ENCODE measurements at places on chromosomes 5 and 9.

DNA sequence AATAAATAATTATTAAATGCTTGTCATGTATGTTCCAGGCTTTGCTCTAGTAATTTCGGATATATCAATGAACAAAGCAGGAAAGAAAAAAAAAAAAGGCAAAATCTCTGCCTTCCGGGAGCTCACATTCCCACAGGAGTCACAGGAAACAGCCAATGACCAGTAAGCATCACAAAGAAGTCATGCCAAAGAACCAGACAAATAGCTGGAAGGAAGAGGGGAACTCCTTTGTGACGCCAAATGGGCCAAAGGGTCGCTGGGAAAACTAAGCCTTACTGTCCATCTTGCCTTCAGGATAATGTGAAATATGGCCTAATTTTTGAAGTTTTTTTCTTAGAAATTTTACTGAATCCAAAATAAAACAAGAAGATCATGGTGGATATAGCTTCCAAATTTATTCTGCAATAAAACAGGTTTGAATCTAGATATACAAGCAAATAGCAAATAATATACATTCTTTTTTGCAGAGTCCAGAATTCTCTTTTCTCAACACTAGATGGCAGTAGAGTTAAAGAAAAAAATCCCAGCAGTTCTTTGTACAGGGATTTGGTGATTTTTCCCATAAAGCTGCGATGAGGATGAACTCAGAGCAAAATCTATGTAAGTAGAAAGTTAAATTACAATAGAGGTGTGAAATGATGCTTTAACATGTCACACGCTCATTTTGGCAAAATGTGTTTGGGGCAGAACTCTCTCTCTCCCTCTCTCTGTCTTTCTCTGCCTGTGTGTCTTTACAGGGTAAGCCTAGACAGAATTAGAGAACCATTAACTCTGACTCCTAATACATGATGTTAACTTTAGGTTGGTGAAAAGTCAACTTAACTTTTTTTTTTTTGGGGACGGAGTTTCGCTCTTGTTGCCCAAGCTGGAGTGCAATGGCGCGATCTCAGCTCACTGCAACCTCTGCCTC is 60.0 kb upstream of the TUT7 start:
- DNase-seq = no peak

DNA sequence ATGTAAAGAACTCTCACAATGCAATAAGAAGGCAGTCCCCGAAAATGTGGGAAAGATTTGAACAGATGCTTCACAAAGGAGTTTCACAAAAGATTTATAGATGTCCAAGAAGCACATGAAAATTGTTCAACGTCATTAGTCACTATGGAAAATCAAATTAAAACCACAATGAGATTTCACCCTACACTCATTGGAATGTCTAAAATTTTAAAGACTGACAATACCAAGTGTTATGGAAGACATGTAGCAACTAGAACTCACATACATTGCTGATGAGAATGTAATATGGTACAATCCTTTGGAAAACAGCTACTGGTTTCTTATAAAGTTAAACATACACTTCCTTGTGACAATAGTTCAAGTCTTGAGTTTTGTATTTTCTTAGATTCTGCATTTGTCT is 11.0 kb upstream of the RECK start:
- no peak for DNase-seq

GRCh38 chr9:88784960-88785359 is 206.3 kb upstream of the S1PR3 start:
- DNase-seq = no peak

DNA sequence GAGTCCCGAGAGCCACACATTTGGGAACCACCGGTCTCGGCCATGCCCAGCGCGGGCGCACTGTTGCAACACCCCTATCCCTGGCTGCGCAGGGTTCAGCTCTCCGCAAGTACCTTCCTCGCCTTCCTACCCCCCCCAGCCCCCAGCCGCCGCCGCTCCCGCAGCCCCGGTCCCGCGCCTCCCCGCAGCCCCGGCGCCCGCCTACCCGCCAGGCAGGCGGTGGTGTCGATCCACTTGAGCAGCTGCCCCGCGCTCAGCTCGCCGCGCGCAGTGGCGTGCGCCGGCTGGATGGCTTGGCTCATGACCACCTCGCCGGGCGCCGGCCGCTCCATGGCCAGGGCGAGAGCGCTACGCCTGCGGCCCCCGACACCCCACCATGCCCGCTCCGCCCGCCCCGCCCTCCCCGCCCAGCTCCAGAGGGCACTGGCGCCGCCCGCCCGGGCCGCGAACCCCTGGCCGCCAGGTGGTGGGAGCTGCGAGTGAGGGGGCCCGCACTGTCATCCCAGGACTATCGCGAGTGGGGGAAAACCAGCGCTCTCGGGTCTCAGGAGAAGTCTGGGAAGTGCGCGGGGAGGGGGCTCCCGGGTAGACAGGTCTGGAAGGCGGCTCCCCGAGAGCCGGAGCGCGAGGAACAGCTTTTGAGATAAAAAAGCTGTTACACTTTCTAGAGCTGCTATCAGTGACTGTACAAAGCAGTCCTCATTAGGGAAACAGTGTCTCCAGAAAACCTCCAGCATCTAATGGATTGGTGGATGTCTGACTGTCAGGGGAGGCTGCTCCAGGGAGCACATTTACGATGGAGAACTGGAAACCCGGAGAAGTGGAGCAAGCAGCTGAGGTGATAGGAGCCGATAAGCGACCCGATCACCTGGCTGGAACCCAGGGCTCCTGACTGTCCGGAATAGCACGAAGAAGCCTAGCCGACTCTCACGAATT is at the start of gene ACOT12:
ACOT12 (minus strand) TSS at position 352 of the 936 bp plus-strand sequence; CDS start at position 332, 20 bp downstream.
- no peak for DNase-seq

DNA sequence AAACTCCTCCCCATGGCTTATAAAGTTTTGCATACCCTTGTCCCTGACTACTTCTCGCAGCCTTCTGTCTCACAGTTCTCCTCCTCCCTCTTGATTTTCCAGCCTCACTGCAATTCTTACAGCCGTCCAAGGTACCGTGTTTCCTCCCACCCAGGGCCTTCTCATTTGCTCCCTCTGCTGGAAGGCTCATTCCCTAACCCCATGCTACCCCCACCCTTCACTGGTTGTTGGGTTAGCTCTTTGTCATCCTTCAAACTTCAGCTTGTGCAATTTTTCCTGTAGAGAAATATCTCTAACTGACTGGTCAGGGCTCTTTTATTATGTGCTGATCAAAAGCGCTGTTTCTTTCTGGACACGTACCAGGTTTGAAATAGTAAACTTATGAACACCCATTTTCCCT is 329.2 kb downstream of the EBF1 start:
- no peak for DNase-seq

DNA sequence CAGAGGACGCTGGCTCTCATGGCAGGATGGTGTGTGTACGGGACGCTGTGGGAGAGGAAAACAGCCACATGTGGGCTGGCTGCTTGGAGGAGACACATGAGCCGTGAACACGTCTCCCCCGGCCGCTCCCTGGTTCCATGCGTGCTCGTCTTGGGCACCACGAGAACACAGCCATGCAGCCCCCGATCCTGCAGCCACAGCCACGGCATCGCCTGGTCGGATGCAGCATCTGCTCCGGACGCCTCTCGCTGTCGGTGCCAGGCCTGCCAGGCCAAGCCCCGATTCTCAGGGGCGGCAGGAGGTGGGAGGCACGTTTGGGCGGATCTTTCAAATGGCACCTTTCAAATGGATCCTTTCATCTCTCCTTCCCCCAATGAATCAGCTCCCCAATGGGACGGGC is 3.2 kb downstream of the LCN10 start:
- DNase-seq = no peak

DNA sequence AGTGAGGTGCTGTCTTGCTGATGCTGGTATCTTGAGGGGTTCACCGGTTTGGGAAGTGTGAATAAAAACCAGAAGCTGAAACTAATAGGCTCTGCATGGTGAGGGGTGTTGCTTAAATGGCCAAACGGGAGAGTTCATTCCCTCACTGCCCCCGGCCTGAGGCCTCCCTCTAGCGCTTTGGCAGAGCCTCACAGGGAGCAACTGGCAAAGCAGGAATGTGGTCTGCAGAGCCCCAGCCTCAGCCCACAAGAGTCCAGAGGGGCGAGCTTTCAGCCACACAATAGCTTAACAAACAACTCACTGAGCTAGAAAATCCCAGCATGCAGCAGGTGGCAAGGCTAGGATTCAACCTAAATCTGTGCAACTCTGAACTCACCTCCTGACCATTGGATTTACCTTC is 234.8 kb downstream of the MED10 start:
- DNase-seq = no peak

GRCh38 chr5:176570044-176570443 is 20.9 kb downstream of the CDHR2 start:
- no peak for DNase-seq

DNA sequence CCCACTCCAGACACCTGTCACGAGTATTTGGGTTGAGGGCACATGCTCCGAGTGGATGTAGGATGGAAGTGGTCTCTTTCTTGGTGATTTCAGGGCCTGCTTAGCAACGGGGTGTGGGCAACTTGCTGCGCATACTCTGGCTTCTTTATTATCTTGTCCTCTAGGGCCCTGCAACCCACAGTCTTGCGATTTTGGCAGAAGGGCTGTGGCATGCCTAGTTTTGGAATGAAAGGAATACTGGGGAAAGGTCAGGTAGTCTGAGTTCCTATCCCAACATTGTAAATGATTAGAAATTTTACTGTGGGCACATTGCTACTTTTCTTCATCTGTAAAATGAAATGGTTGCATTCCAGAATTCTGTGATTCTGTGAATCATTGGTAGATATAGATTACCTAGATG is 74.3 kb downstream of the ACTBL2 start:
- no peak for DNase-seq

DNA sequence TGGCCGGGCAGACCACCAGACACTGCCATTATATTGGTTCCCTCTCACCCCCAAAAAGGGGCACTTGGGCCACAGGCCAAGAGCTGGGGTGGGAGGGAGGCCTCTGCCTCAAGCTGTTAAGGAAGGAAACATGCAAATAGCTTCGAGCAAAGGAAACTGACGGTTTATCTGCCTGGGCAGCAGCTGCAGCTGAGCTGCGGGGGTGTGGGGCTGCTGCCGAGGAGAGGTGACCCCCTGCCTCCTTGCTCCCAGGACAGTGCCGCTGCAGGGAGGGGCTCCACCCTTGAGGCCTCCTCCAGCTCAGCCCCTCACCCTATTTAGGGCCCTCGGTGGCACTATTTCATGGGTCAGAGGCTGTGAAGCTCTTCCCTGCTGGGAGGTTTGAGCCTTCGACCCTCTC is 789 bp downstream of the DOK3 start:
- DNase-seq = no peak

GRCh38 chr9:35882996-35883395 is 12.8 kb upstream of the OR13J1 start:
- DNase-seq = no peak

DNA sequence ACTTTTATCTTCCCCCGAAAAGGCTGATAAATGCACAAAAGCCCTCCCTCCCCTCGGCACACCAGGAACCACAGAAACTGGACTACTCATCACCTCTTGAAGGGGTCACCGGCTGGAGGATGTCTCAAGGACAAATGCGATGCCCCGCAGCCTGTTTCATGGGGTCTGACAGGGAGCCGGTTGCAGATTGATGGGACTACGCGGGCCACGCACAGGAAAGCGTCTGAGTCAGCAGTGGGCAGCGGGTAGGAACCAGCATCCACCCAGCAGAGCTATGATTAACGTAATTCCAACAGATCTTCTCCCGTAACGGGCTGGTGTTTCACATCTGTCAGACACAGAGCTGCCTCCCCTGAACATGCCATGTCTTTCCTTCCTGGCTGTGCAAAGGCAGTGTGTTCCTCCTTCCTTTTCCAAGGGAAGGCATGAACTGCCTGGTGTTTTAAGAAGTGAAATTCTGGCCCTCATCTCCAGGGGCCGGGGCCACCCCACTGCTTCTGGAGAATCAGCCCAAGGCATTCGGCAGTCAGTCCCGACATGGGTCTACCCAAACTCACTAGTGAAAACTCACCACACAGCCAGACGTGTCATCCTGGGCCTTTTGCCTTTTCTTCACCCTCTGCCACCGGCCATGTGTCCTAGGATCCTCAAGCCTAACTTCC is 144.4 kb upstream of the PHYKPL start:
- no peak for DNase-seq

GRCh38 chr9:136728548-136729123 is 14.1 kb downstream of the LCN10 start:
- DNase-seq = no peak

DNA sequence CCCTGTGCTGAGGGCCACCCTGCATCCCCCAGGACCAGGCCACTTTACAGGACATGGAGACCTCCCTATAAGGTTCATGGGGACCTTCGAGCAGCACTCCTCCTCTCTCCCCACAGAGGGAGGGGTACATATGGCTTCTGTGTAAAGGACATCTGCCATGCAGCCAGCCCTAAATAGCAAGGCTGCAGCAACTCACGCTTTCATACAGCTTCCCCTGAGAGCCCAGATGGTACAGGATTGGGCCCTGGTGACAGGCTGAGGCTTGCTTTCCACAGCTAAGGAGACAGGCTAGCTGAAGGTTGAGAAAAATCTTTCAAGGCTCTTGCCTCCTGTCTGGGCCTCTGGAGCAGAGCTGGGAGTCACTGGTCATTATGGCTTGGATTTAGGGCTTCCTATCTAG is 147.0 kb upstream of the ZNF366 start:
- no peak for DNase-seq

DNA sequence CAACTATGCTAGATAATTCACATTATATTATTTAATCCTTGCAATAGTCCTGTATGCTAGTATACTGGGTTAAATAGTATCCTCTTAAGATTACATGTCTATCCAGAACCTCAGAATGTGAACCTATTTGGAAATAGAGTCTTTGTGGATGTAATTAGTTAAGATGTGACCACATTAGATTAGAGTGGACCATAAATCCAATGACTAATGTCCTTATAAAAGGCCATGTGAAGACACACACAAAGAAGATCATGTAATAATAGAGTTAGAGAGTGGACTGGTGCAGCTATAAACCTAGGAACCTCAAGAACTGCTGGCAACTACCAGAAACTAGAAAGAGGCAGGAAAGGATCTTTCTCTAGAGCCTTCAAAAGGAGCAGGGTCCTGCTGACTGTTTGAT is 263.6 kb upstream of the PTGER4 start:
- DNase-seq = no peak

DNA sequence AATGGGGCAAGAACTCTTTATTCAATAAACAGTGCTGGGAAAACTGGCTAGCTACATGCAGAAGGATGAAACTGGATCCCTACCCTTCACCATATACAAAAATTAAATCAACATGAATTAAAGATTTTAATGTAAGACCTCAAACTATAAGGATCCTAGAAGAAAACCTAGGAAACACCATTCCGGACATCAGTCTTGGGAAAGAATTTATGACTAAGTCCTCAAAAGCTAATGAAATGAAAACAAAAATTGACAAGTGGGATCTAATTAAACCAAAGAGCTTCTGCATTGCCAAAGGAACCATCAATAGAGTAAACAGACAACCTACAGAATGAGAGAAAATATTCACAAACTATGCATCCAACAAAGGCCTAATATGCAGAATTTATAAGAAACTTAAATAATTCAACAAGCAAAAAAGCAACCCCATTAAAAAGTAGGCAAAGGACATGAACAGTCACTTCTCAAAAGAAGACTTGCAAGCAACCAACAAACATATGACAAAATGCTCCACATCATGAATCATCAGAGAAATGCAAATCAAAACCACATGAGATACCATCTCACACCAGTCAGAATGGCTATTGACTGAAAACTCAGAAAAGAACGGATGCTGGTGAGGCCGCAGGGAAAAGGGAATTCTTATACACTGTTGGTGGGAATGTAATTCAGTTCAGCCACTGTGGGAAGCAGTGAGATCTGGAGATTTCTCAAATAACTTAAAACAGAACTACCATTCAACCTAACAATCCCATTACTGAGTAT is 104.3 kb upstream of the MAP3K1 start:
- DNase-seq = no peak

All from activated CD4-positive, alpha-beta T cell treated with anti-CD3 and anti-CD28 coated beads, Interleukin-2, amount 50 U/mL, for 4 hours (primary cell).